ENCODE measurements at places on chromosomes 7 and 10.

- DNase-seq = no peak
These were observed 33.8 kb downstream of the STK32C start for GRCh38 chr10:132273966-132274365.

GRCh38 chr7:4824120-4824775 is 37.6 kb downstream of the PAPOLB start:
- DNase-seq = no peak

GRCh38 chr7:41977151-41977651 is 259.8 kb downstream of the GLI3 start:
- peak; percentile 71 for DNase-seq

- no peak for DNase-seq
These were observed 71.5 kb downstream of the SLC35B4 start for GRCh38 chr7:134245253-134245652.

DNA sequence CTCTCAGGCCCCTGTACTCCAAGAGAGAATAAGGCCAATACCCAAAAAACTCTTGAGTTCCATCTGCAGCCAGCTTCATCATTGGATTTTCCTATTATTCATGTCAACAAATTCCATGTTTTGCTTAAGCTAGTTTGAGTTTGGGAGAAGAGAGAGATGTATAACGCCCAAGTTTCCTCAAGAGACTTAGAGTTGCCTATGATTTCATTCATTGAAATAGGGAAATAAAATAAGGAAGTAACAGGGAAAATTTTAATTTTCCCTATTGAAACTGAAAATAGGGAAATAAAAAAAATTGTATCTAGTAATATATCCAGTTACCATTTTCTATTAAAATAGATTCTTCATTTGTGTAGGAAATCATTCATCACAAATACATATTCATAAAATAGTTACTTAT is 66.5 kb upstream of the SVIL start:
- no peak for DNase-seq

Data from ELR (cell line).